Fibroblast of skin of right quadriceps (primary cell): ENCODE measurements at places on chromosomes 12 and 14.

GRCh38 chr14:68141281-68142088 lies 321.9 kb downstream of the RAD51B start:
- peak; percentile 49 for DNase-seq

DNA sequence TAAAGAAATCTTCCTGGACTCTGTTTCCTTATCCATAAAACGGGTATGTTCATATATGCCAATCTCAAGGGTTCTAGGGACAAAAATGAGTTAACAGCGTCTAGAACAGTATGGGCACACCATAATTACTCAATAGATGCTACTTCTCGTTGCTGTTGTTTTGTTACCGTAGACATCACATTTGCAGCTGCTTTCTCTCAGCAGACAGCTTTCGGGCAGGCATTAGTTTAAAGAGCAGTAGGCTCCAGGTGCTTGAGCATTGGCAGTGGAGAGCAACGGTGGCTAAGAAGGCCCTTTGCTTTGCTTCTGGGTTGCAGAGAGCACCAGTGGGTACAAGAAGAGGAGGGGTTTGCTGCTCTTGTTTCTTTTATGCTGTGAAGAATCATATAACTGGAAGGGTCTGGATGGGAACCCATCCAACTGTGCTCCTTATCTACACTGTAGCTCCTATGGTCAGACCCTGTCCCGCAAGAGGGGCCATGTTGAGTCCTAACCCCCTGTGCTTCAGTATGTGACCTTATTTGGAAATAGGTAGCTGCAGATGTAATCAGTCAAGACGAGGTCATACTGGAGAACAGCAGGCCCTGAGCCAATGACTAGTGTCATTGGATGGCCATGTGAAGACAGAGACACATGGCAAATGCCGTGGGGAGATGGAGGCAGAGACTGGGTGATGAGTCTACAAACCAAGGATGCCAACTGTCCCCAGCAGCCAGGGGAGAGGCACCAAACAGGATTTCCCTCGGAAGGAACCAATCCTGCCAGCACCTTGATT lies 120.0 kb downstream of the RBM19 start:
- peak; percentile 33 for DNase-seq

GRCh38 chr14:22623047-22623446 lies 21.1 kb downstream of the OR6J1 start:
- no peak for DNase-seq

DNA sequence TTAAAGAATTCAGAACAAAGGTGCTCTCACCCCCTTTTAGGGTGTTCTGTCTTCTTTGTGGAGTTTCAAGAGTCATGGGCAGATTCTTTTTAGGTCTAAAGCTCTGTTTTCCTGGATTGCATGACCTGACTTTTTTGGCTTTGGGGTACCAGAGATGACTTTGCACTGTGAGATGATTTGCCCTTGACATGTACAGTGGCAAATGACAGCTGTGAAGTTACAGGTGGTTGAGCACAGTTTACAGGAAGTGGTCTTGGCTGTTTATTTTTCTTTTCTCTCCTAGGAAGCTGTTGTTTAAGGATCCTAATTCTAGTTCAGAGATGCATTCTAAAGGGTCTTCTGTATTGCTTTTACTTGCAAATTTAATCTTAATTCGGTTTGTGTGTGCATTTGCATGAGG lies 83.8 kb upstream of the METAP2 start:
- no peak for DNase-seq

GRCh38 chr14:104532191-104532555 lies 47.4 kb upstream of the C14orf180 start:
- no peak for DNase-seq

DNA sequence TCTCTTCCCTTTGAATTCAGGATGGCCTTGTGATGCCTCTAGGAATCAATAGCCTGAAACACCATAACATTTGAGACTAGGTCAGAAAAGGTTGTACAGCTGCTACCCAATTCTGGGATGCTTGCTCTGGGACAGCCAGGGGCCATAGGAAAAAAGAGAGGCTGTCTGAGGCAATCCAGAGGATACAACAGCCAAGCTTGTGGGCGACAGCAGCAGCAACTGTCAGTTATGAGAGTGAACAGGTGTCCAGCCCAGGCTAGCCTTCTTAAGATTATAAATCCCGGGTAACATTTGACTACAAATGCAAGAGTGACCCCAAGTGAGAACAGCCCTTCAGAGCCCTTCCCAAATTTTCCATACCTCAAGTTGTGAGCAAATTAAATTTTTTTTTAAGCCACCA lies 11.1 kb downstream of the DCN start:
- DNase-seq: no peak

DNA sequence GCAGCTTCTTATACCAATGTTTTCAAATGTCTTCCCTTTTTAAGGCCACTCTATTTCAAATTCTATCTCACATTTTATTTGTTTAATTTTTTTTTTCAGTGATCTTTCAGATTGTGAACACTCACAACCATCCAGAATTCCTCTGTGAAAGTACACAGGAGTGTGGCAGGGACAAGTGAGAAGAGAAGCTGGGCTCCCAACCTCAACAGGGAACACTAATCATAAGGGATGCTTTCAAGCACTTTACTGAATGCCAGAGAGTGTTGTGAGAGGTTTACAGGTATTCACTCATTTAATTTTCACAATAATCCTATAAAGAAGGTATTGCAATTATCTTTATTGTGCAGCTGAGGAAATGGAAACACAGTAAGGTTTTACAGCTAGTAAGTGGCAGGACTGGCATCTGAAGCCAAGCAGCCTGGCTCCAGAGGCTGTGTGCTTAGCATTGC lies 60.1 kb upstream of the PYGL start:
- no peak for DNase-seq

DNA sequence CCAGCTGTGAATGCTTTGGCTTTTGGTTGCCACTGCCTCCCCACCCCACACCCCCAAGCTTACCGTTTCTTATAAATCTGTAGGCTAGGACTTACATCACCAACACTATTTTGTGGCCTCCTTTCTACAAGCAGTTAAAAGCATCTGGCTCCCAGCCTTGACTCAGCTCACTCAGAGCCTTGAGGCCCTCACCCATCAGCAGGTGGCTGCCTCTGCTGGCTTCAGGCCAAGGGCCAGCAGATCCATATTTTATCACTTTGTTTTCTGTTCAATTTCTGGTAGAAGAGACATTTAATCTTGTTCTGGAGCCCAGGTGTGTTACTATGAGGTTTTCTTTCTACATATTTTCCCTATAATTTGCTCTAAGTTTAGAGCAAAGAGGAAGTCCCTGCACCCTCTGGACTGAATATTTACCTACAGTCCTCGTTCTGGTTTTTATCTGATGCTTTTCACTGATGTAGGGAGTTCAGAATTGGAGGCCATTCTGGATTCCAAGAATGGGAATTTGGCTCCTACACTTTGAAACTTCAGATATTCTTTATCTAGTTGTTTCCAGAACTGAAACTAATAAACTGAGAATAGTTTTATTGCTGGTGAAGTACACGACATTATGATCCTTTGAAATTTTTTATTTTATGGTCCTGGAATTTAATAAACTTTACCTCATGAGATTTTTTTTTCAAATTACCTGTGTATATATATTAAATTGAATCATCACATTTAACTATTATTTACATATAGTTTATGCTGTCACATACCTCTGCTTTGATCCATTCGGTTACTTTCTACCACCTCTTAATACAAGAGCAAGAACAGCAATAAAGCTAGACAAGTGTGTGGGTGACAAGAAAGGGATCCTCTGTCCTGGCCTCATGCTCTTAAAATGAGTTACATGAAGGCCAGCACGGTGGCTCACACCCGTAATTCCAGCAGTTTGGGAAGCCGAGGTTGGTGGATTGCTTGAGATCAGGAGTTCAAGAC lies 22.2 kb downstream of the PLBD1 start:
- no peak for DNase-seq

- no peak for DNase-seq
Measured at GRCh38 chr12:25708661-25709060, 155.6 kb upstream of the LMNTD1 start.

GRCh38 chr14:51479584-51480325 lies 172.0 kb upstream of the FRMD6 start:
- DNase-seq: peak; percentile 62

DNA sequence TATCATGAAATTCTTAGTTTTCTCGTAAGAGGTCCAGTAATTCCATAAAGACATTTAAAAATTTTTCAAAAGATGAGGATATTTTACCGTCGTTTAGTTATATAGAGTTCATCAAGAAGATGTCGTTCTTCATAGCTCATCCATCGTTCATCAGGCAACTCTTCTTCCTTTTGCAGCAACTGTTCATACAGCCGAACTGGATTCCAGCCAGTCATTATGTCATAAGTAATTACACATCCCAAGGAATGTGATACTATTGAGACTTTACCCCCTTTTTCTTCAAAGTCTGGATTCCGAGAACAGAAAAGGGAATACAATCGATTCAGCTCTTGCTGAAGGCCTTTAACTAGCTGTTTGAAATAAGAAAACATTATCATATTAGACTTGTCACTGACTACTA lies 90.3 kb downstream of the DDHD1 start:
- peak; percentile 56 for DNase-seq

- no peak for DNase-seq
Measured at GRCh38 chr14:59484639-59485175, 390 bp downstream of the JKAMP start.

DNA sequence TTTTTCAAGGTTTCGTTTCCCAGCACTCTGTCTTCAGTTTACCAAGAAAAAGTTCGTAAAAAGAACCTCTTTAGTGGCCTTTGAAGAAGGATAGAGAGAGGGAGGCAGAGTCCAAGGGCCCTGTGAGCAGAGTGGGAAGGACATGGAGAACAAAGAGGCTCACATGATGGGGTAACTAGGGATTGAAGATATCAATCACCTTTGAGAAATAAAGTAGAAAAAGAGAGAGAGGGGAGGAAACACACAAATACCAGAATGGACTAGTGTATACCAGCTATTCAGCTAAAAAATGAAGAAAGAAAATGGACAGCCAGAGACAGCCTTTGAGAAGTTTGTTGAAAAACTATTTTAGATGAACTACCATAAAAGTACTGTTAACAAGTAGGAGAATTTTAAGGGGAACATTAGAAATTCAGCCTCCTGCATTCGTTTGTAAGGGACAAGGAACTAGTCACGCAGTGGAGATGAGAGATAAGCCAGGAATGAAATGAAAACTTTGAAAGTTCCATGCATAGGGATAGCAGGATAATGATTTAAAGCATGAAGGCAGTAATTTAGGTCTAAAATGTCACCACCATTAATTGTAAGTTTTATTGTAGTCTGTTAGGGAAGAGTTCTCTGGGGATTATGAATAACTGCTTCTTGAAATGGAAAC lies 82.1 kb downstream of the SPTSSA start:
- peak; percentile 21 for DNase-seq

DNA sequence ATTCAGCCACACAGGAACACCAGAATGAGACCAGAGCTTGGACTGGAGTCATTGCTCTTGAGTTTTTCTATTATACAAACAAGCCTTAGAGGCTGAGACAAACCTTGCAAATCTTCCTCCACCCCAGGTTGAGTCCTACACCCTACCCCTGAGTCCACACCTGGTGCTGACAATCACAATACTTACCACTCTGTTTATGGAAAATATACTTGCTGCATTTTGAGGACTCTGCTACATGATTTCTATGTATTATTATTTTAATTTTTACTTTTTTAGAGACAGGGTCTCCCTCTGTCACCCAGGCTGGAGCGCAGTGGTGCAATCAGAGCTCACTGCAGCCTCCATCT lies 101.4 kb downstream of the EGLN3 start:
- no peak for DNase-seq

DNA sequence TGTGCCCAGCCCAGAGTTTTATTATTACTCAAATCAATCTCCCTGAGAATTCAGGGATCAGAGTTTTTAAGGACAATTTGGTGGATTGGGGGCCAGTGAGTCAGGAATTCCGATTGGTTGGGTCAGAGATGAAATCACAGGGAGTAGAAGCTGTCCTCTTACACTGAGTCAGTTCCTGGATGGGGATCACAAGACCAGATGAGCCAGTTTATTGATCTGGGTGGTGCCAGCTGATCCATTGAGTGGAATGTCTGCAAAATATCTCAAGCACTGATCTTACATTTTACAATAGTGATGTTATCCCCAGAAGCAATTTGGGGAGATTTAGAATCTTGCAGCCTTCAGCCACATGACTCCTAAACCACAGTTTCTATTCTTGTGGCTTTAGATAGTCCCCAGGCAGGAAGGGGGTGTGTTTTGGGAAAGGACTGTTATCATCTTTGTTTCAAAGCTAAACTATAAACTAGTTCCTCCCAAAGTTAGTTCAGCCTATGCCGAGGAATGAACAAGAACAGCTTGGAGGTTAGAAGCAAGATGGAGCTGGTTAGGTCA lies 89.1 kb upstream of the CNOT2 start:
- DNase-seq: no peak

- no peak for DNase-seq
Measured at GRCh38 chr12:55969356-55969755, 2.7 kb downstream of the CDK2 start.

GRCh38 chr12:116693286-116694227 lies 44.3 kb downstream of the SPRING1 start:
- no peak for DNase-seq

DNA sequence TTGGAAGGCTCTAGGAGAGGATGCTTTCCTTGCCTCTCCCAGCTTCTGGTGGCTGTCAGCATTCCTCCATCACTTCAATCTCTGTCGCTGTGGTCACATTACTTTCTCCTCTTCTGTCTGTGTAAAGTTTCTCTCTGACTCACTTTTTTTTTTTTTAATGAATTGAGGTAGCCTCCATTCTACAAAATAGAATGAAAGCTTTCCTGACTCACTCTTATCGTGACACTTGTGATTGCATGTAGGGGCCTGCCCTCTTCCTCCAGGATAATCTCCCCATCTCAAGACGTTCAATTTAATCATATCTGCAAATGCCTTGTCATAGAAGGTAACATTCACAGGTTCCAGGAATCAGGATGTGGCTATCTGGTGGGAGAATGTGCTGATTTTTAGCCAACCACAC lies 153.5 kb upstream of the HMGA2 start:
- peak; percentile 62 for DNase-seq

GRCh38 chr14:92490239-92490959 lies 23.2 kb upstream of the RIN3 start:
- no peak for DNase-seq

DNA sequence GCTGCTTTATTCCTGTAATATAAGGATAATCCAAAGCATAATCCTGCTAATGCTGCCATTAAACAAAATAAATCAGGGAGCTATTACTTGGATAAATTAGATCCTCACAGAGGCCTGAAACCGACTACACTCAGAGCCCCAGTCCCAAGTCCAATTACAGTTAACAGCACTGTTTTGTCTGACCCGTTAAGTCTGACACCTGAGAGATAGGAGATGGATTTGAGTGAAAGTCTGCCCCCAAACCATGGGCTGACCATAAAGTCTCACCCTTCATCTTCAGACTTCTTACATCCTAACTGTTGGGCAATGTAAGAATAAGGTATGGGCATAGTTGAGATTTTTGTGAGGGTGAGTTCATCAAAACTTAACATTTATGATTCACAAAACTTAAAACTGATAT lies 181.7 kb downstream of the PLCZ1 start:
- no peak for DNase-seq
